ENCODE measurements at places on chromosomes 3 and 15.

GRCh38 chr3:21783839-21784238 is 32.8 kb upstream of the ZNF385D start:
- DNase-seq: no peak

DNA sequence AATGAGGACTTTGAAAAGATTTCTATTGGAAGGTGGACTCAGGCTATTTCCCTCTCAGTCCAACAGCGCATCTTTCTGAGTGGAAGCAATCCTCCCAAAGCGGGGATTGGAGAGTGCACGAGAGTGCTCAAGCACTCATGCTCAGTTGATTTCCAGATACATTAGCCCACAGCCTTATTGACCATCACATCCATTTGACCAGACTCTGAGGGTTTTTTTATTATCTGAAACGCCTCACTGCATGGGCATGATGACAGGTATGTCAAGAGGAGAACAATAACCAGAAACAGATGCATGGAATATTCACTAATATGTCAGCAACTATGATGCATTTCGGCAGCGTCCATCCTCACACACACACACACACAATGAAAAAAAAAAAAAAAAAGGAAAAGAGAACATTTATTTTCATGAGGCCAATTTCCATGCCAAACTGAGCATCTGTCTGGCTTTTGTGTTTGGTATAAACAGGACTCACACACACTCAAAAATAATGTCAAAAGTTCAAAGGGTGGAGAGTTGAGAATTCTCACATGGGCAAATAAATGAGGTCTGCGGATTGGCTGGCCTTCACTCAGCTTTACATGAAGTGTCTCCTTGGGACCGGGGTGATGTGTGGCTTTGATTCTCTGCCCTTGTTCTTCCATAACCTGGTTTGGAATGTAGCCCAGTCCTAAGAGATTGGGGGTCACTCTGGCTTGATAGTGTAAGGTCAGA is 371.6 kb downstream of the MCTP2 start:
- DNase-seq: no peak

GRCh38 chr3:99777210-99777549 is 40.5 kb upstream of the CMSS1 start:
- DNase-seq: no peak

GRCh38 chr3:124786511-124787241 is 56.4 kb downstream of the UMPS start:
- DNase-seq: peak; percentile 21

DNA sequence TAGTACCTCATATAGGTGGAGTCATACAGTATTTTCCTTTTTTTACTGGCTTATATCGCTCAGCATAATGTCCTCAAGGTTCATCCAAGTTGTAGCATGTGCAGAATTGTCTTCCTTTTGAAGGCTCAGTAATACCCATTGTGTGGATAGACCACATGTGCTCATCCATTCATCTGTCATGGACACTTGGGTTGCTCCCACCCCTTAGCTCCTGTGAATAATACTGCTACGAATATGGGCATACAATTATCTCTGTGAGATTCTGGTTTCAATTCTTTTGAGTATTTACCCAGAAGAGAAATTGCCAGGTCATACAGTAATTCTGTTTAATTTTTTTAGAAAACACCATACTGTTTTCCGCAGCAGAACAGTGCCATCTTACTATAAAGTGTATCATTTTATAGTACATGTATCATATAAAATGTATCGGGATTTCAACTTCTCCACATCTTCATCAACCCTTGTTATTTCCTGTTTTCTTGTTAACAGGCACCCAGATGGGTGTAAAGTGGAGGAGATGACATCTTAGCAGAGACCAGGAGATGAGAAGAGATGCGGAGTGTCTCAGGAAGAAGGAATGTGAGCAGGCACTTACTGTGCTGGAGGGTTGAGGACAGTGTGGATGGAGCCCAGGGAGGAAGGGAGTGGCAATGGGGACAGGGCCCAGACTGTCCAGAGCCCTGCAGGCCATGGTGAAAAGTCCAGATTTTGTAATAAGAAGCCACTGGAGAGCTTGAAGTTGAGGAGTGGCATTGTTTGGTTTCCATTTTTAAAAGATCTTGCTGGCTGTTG is 27.0 kb upstream of the PRR23E start:
- no peak for DNase-seq

GRCh38 chr15:69025320-69025719 is 10.8 kb downstream of the NOX5 start:
- DNase-seq: no peak

- DNase-seq: no peak
These were observed 21.1 kb downstream of the RBP2 start for GRCh38 chr3:139455206-139455605.

DNA sequence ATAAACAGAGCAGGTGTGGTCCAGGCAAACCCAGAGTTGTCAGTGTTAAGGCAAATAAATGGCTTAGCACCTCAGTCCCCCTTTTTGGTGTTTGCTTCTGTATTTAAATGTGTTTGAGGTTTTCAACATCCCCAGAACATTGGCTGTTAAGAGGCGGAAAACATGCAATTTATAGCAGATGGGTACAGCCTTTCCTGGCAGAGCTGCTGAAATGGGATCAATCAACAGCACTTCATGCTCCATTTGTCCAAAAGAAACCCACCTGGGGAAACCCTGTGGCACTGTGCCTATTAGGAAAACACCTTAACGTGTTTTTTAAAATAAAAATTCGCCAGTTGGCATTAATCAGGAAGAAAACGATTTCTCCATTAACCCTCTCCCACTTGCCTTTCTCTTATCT is 135.4 kb downstream of the MCTP2 start:
- DNase-seq: no peak

- peak; percentile 87 for DNase-seq
These were observed 9.1 kb upstream of the NCKIPSD start for GRCh38 chr3:48694610-48695392.

DNA sequence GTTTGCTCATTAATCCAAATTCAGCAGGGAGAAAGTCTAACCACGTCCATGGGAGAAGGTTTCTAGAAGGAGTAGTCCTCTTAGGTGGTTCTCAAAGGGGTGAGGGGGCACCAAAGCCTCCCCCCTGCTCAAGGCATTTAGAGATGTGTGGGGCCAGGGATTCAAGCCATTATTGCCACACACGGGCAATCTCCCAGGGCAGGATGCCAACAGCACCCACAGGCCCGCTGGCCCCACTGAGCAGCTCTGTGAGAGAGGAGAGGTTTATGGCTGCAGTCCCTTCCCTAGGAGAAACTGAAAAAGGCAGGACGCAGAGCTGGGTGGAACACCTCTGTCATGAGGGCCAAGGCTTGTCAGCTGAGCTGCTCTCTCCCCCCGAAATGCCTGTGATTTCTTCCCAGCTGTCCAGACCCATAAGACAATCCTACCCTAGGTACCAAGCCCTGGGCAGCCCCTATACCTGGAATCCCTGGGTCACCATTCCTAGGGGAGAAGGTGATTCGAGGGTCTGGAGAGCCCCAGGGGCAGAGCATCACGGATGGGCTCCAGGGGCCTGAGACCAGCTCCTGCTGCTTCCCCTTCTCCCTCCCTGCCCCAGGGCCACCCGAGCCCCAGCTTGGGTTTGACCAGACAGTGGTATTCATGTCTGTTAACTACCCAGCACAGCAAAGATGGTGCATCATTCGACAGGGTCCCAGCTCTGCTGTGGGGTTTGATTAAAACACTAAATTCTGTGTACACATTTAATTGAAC is 39.0 kb downstream of the WHAMM start:
- no peak for DNase-seq

DNA sequence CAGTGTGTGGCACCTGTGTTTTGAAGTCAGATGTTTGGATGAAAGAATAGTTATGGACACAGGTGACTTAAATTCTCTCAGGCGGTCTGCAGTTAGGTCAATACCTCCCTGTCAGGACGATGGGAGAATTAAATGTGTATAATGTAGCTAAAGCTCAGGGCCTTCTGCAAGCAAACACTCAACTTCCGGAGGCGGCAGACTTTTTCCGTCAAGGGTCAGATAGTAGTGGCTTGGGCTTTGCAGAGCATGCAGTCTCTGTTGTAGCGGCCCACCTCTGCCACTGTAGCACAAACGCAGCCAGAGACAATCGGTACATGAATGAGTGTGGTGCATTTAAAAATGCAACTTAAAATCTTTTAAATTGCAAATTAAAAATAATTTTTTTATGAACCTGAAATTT is 47.4 kb downstream of the CMTM8 start:
- DNase-seq: no peak

DNA sequence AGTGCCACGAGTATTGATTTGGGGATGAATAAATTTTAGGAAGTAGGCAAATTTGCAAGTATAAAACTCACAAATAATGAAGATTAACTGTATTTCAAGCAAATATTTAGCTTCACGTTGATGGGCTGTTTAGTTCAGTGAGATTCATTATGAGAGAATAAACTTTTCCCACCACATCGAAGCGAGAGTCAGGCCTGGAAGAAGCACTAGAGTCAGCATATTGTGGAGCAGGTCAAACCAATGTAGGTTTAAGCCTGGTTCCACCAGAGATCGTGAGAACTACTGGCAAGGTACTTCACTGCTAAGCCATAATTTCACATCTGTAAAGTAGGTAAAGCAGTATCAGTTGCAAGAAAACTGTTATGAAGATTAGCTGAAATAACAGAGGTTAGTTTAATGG is 22.3 kb downstream of the WDR49 start:
- no peak for DNase-seq

GRCh38 chr3:97389936-97390335 is 374.6 kb upstream of the ARL6 start:
- DNase-seq: no peak

- peak; percentile 3 for DNase-seq
These were observed 532.8 kb upstream of the TGFBR2 start for GRCh38 chr3:30073622-30074021.

DNA sequence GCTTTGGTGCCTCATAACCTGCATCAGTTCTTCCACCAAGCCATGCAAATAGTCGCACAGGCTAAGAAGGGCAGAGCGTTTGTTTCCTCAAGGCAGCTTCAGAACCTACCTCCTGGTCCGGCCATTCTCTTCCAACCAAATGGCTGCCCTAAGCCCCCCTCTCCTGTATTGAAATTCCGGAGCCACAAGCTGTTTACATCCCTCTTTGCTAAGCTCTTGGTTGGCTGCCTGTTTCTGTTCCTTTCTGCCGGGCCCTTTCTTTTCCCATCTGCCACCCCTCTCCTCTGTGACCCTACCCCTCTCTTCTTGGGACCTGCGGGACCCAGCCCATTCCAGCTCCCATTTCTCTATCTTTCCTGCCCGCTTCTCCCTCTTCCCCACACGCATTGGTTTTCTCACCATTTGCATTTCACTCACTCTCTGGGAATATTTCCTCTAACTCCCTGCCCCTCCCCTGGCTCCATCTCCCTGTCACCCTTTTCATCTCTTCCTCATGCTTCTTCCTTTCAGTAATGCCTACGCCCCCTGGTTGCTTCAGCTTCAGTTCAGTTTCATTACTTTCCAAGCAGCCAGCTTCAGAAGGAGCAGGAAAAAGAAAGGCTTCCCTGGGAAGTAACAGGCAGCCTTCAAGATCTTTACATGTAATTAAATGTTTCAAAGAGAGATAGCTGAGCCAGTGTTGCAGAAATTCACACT is 113.5 kb downstream of the RAB11A start:
- no peak for DNase-seq

GRCh38 chr3:100317912-100318311 is 16.6 kb upstream of the NIT2 start:
- no peak for DNase-seq

DNA sequence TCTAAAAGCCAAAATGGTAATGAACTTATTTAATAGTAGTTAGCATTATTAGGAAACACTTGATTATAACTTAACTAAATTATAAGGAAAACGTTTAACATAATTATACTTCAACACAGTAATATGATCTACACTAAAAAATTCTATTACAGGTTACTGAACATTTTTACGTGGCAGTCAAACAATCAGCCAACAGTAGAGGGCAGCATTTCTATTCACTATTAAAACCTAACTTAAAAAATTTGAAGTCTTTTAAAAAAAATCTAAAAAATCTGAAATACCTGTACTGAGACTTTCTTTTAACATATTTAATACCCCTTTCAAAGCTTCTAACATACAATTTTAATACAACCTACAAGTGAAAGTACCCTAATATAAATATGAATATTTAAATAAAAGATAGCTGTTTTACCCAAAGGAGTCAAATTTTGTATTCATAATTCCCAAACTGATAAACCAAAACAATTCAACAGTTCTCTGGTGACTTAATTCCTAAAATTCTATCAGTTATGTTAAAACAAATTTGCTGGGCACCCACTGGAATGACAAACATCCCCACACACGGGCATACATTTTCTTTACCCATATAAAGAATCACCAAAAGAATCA is 41.5 kb downstream of the DLG1 start:
- DNase-seq: peak; percentile 13

GRCh38 chr3:31106204-31106603 is 211.7 kb upstream of the GADL1 start:
- DNase-seq: peak; percentile 75

DNA sequence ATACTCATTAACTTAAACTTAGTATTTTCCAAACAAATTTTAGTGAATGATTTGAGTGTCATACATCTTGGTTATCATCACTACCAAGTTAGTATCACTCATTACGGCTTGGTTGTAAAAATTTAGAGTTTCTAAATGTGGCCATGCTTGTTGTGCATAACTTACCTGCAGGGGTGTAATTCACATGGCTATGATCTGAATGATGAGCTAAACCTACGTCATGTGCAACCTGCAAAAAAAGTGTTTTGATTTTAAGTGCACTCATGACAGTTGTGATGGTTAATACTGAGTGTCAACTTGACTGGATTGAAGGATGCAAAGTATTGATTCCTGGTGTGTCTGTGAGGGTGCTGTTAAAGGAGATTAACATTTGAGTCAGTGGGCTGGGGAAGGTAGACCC is 17.6 kb upstream of the CLDN16 start:
- DNase-seq: no peak

DNA sequence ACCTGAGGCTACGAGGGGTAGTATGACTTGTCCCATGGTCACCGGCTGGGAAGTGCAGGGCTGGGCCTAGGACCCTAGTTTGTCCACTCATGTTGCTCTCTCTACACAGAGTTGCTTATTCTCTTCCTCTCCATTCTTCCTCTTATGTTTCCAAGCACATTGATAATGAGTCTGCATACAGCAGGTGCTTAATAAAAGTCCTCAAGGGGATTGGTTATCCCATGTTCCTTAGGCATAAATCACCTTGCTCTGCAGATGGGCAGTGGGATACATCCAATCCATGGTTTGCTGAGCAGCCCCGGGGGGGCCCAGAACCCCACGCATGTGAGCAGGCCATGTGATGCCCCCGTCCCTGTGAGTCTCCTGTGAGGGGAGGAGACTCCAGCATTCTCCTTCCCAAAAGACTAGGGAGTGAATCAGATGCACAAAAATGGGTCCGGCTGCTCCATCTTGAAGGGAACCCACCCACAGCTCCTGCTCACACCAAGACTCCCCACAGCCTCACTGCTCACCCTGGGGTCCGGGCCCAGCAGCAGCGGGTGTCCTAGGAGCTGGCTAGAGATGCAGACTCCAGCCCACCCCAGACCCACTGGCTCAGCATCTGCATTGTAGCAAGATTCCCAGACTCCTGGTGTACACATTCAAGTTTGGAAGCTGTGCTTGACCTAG is 139.9 kb downstream of the NUP210 start:
- DNase-seq: no peak

GRCh38 chr3:111725706-111726105 is 130.6 kb upstream of the ZBED2 start:
- DNase-seq: no peak

GRCh38 chr15:73582851-73583379 is 50.3 kb downstream of the NPTN start:
- no peak for DNase-seq

- DNase-seq: no peak
These were observed 145.1 kb downstream of the CDIN1 start for GRCh38 chr15:36724493-36724892.

Measured in AG08395 (cell line).